ENCODE measurements at places on chromosomes 11 and 22. TPM values are rescaled to one million over a fixed set of nuclear protein-coding genes. Genes with fewer than 3 reads are reported as not detected.

- peaks cover 23% of the 10 kb centered on the region for H3K4me1 ChIP-seq
- H3K27me3 ChIP-seq = no peaks in the 10 kb centered on the region
- H3K27ac ChIP-seq = no peak overlapping the region
- no peak for DNase-seq
These were observed 22.5 kb upstream of the TCF20 start for GRCh38 chr22:42292732-42293520.

GRCh38 chr11:64100782-64101353 lies 65.0 kb downstream of the MACROD1 start:
- no peaks in the 10 kb centered on the region for H3K4me1 ChIP-seq
- H3K27ac ChIP-seq = no peak overlapping the region
- H3K4me3 ChIP-seq = no peak overlapping the region
- no peak for DNase-seq
- H3K36me3 ChIP-seq = no peaks in the 10 kb centered on the region

DNA sequence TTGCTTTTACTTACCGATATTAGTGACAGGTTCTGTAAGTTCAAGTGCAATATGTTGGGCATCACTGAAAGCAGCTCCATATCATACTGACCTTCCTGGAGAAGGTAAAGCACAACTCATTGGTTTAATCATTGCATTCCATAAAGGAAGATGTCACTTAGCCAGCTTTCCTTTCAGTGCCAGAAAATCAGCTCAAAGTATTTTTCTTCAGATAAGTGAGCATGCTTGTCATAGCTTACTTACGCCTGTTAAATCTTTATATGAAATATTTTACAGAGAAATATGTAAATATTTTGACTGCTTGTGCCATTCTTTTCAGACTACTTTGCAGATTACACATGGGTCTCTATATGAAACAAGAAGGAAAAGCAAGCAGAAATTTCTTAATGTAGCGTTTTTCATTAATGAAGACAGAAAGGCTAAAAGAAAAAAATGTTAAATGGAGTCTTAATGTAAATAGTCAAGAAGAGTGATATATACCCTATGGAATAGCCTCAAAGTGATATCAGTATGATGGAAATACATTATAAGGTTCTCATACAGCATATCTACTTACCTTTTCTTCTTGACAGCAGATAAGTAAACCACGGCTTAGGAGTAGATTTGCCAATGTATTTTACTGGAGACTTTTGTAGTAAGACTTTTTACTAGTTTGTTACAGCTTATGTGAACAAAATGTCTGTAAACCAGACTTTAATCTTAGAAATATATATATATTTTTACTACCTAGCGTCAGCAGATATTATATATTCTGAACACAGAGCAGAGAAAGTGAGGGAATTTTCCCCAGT lies 649.7 kb downstream of the METTL15 start:
- no peak overlapping the region for H3K4me3 ChIP-seq
- H3K27ac ChIP-seq = no peak overlapping the region
- H3K4me1 ChIP-seq = no peaks in the 10 kb centered on the region
- DNase-seq = no peak
- H3K27me3 ChIP-seq = no peaks in the 10 kb centered on the region
- no peaks in the 10 kb centered on the region for H3K36me3 ChIP-seq

- no peak overlapping the region for H3K4me3 ChIP-seq
- no peaks in the 10 kb centered on the region for H3K27me3 ChIP-seq
- no peaks in the 10 kb centered on the region for H3K4me1 ChIP-seq
These were observed 244.0 kb upstream of the ANO5 start for GRCh38 chr11:21948876-21949275.

DNA sequence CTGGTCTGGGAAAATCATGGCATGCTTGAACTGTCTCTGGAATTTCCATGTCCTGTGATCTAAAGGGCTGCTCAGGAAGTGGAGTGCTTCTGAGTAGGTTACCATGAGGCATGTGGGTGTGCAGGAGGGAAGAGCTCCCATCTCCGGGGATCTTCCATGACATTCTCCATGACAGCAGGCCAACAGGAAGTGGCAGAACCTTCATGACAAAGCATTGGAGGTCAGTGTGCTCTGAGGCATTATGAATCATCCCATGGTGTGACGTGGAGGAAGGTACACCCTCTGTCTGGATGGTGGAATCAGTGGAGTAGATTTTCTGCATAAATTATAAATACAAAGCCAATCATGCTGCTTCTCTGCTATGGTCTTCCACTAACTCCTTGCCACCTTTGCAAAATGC lies 139.6 kb upstream of the E2F8 start:
- H3K27me3 ChIP-seq = peaks cover 20% of the 10 kb centered on the region
- no peaks in the 10 kb centered on the region for H3K36me3 ChIP-seq
- no peak overlapping the region for H3K27ac ChIP-seq

DNA sequence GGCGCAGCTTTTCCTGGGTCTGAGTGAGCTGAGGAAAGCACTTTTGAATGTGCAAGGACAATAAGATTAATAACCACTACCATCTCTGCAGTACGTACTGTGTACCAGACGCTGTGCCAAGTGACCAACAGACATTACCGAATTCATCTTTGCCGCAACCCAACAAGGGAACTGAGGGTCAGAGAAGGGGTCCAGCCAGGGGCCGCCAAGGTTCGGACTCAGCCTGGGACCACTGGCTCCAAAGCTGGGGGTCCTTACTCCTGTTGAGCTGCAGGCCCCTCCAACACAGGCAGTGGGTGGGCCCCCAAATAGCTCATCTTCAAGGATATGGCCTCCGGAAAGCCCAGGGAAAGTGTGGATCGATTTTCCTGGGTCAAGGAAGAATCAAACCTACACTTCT lies 55.0 kb upstream of the EMID1 start:
- H3K4me1 ChIP-seq = peaks cover 7% of the 10 kb centered on the region
- no peak for DNase-seq
- peaks cover 38% of the 10 kb centered on the region for H3K27me3 ChIP-seq
- no peak overlapping the region for H3K4me3 ChIP-seq

DNA sequence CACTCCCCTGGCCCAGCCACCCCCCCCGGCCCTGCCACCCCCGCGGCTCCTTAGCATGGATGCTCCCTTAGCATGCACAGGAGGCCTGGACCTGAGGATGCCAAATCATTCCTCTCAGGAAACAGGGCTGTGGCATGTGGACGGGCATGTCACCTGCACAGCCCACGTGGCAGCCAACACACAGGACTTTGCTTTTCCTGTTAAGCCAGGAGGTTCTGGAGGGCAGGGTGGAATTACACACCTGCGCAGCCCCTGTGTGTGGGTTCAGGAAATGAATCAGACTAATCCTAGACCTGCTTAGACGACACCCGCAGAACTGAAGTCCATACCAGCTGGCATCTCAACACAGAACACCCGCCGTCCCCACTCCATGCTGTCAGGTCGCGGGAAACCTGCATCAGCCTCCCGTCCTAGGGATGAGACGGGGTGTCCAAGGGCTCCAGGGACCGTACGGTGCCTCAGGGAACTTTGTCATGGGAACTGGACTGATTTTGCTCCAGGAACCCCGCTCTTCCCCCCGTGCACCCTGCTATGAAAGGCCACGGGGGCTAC lies 10.2 kb downstream of the CERK start:
- no peak overlapping the region for H3K27ac ChIP-seq
- peaks cover 42% of the 10 kb centered on the region for H3K4me1 ChIP-seq
- peaks cover 15% of the 10 kb centered on the region for H3K36me3 ChIP-seq
- no peak overlapping the region for H3K4me3 ChIP-seq

GRCh38 chr11:44310206-44310462 lies 195 bp upstream of the ALX4 start:
- peaks cover 19% of the 10 kb centered on the region for H3K4me1 ChIP-seq
- H3K27me3 ChIP-seq = peaks cover 97% of the 10 kb centered on the region
- H3K4me3 ChIP-seq = no peak overlapping the region
- no peak for DNase-seq
- no peak overlapping the region for H3K27ac ChIP-seq

- peaks cover 5% of the 10 kb centered on the region for H3K36me3 ChIP-seq
- H3K27ac ChIP-seq = no peak overlapping the region
- H3K4me1 ChIP-seq = peaks cover 19% of the 10 kb centered on the region
- DNase-seq = no peak
These were observed 15.6 kb upstream of the JAM3 start for GRCh38 chr11:134052988-134053945.

DNA sequence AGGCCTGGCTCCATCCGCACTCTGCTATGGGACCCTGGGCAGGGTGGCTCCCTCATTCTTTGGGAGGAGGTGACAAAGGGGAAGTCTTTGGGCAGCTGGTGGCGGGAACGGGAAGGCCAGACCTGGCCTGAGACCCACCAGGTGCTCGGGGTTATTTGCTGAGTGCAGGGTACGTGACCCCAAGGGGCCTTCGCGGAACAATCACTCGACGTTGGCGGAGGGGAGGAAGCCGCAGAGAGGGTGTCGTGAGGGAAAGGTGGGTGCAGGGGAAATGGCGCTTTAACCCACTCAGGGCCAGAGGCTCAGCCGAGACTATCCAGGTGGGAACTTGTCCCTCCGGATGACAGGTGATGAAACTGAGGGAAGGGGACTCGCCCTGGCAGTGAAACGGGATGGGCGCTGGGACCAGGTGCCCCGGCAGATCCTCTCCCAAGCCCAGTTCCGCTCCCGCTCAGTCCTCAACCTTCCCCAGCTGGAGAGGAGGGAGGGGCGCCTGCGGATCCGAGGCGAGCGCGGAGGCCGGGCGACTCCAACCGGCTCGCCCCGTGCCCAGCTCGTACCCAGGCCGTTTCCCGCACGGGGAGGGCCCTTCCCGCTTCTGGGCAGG lies 911 bp downstream of the A4GALT start:
- H3K27me3 ChIP-seq = peaks cover 67% of the 10 kb centered on the region
- H3K4me1 ChIP-seq = peaks cover 18% of the 10 kb centered on the region
- H3K4me3 ChIP-seq = peak overlapping the region; percentile 44
- no peaks in the 10 kb centered on the region for H3K36me3 ChIP-seq
- no peak overlapping the region for H3K27ac ChIP-seq

DNA sequence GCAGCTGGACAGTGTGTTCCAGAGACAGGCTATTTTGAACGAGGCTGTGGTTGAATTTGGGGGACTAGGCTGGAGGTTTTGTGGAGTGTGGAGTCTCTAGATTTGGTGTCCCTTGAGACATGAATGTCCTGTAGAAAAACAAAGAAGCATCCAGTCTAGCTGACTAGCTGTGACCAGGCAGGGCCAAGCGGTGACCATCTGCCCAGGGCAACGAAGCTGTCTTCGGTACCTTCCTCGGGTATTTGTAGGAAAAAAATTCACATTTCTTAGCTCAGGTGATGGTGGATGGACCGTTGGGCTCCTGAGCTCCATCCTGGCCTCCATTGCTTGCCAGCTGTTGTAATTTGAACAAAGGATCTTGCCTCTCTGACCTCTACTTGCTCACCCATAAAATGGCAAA lies 557.3 kb downstream of the MIAT start:
- peaks cover 48% of the 10 kb centered on the region for H3K27me3 ChIP-seq
- no peak overlapping the region for H3K4me3 ChIP-seq
- no peaks in the 10 kb centered on the region for H3K36me3 ChIP-seq

DNA sequence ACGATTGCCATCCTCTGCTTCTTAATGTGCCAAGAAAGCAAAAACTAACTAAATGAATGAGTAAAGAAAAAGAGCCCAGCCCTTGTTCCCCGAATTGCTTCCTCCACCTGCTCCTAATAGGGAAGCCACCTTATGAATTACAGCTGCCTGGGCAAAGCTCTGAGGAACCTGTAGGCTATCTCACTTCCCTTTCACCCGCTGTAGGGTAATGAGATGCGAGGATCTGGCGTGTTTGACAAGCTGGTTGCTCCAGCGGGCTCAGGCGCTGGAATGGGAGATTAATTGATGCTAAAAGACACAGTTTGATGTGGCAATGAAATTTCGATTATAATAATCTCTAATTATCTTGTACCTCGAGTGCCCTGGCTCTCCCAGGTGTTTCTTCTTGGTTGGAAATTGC lies 256.4 kb downstream of the NTM start:
- DNase-seq = no peak
- peaks cover 19% of the 10 kb centered on the region for H3K27me3 ChIP-seq
- no peaks in the 10 kb centered on the region for H3K4me1 ChIP-seq
- no peak overlapping the region for H3K4me3 ChIP-seq

Gene OR4A16
- not detected for total RNA-seq

Gene OR56A3
- not detected for total RNA-seq

Gene FGF3
- total RNA-seq = not detected

Gene FBLN1
- 0.37 TPM for total RNA-seq

Gene ELP4
- total RNA-seq = 17.6 TPM

Gene DGCR6
- total RNA-seq = 0.68 TPM

Gene KRTAP5-8
- total RNA-seq = not detected

Gene B3GAT1
- not detected for total RNA-seq

Gene FUT4
- total RNA-seq = 5.9 TPM

Gene SLC5A1
- total RNA-seq = not detected
